ENCODE measurements at places on chromosomes 12 and 14.

DNA sequence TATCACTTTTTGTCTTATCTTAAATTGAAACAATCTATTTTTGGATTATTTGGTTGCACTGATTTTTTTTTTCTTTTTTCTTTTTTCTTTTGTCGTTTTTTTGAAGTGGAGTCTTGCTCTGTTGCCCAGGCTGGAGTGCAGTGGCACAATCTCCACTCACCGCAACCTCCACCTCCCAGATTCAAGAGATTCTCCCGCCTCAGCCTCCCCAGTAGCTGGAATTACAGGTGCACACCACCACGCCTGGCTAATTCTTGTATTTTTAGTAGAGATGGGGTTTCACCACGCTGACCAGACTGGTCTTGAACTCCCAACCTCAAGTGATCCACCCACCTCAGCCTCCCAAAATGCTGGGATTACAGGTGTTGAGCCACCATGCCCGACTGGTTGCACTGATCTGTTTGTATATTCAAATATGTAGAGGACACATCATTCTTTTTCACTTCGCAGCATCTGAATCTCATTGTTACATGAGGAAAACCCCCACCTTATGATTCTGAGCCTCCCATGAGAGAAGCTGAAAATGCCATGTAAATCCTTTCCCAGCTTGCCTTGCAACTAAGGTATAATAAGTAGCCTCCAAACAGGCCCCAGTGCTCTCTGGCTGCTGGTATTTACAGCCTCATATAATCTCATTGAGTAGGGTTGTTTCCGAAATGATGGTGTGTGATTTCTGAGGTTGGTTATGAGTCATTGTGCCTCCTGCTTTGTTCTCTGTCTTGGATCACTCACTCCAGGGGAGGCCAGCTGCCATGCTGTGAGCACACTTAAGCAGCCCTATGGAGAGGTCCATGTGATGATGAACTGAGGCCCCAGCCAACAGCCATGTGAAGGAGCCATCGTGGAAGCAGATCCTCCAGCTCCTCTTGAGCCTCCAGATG is 5.2 kb upstream of the HSP90B1 start:
- DNase-seq = no peak

DNA sequence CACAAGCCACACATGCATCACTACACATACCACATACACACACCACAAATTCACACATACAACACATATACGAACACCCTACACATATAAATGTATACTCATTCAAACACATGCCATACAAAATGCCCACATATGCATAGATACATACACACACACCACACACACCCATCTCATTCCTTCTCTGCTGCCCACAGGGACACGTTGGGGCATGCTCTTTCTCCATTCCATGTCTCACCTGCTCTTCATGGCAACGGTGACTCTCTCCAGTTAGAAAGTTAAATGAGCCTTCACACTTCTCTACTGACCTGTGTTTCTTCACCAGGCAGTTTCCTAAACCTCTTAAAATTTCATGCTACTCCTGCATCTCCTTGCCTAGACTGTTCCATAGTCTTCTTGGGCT is 1194.8 kb downstream of the BCL11B start:
- DNase-seq = no peak

DNA sequence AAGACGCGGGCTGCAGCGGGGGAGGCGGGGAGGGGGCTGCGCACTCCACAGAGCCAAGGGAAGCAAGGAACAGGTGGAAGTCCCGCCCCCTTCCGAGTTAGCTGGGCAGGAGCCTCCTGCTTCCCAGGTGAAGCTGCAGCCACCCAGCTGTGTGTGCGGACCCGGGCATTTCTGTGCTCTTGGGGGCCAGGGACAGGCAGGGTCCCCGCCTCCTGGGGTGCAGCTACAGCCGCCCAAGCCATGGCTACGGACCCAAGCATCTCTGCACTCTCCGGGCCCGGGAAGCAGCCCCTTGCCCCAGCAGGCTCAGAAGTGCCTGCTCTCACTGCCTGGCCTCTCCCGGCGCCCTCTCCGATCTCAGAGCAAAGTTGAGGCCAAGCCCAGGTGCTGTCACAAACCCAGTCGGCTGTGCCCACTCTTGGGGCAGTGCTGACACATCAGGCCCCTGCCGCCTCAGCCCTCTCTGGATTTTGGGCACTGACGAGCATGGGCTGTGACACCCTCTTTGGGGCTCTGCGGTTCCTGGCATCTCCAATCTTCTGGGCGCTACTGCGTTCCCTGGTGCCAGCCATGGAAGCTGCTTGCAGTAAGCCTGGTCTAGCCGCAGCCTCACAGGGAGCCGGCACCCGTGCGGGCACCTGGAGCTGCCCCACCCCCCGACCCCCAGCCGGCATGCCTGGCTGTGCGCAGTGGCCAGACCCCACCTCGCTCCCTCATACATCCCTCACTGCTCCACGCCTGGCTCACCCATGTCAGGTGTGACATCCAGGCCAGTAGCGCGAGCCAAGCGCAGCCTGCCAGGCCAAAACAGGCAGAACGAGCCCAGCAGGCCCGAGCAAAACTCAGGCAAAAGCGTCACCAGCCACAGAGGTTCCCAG is 8.5 kb upstream of the MGAT4C start:
- no peak for DNase-seq

- no peak for DNase-seq
These were observed 8.5 kb upstream of the KRT5 start for GRCh38 chr12:52528641-52529143.

- no peak for DNase-seq
These were observed 111.1 kb downstream of the SINHCAF start for GRCh38 chr12:31214626-31215517.

- no peak for DNase-seq
These were observed 85.0 kb downstream of the SYNE3 start for GRCh38 chr14:95431199-95432143.

- no peak for DNase-seq
These were observed 1.8 kb downstream of the CD63 start for GRCh38 chr12:55726971-55727370.

GRCh38 chr12:612293-612692 is 51.0 kb downstream of the NINJ2 start:
- no peak for DNase-seq

GRCh38 chr12:114655934-114656749 is 27.8 kb downstream of the TBX3 start:
- DNase-seq = no peak

DNA sequence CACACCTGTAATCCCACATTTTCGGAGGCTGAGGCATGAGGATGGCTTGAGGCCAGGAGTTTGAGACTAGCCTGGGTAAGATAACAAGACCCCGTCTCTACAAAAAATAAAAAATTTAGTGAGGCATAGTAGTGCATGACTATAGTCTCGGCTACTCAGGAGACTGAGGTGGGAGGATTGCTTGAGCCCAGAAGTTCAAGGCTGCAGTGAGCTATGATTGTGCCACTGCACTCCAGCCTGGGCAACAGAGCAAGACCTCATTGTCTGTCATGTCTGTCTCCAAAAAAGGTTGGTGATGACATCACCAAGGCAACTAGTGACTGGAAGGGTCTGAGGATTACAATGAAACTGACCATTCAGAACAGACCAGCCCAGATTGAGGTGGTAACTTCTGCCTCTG is 83.5 kb upstream of the COCH start:
- no peak for DNase-seq

DNA sequence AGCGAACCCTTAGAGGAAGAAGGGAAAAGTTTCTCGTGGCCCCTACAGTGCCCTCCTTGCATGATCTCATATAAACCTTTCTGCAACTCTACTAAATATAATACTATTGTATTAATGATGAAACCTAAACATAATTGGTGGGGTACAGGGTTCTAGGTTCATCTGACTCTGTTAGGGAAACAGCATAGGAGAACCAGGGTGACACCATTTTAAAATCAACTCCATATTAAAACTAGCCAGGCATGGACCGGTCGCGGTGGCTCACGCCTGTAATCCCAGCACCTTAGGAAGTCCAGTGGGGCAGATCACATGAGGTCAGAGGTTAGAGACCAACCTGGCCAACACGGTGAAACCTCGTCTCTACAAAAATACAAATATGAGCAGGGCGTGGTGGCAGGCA is 15.0 kb upstream of the RND1 start:
- DNase-seq = no peak

GRCh38 chr12:73225371-73225937 is 953.3 kb downstream of the TRHDE start:
- DNase-seq = no peak

Measured in GM19239 (cell line).